ENCODE measurements at places on chromosomes 6 and 20.

GRCh38 chr6:106750142-106750918 lies 121.0 kb downstream of the QRSL1 start:
- DNase-seq: no peak

GRCh38 chr6:15464211-15464725 lies 198.6 kb downstream of the DTNBP1 start:
- DNase-seq: peak; percentile 57

GRCh38 chr6:165624871-165625639 lies 38.0 kb downstream of the PDE10A start:
- no peak for DNase-seq

- DNase-seq: no peak
Measured at GRCh38 chr6:42726026-42726425, 3.6 kb upstream of the PRPH2 start.

DNA sequence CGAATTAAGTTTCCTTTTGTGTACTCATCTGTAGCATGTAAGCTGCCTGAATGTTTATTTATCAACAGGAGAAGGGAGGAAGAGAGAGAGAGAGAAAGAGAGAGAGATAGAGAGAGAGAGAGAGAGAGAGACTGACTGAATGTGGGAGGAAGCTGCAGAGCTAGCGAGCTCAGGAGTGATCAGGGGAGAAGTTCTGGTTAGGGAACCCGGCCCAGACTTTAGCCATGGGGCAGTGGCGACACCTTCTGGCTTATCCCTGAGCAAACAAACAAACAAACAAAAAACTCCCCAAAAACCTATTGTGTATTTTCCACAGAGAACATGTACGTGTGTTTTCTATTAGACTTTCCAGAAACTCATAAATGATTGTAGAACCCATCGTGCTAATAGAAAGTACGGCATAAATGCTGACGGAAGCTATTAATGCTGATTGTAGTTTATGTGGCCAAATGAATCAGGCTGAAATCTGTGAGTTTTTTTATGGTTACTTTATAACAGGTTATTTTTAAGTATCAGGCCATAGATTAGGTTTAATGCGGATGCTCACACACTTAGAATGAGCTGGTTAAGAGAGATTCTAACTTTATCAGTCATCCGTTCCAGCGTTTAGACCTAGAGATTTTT lies 92.8 kb downstream of the CLIC5 start:
- DNase-seq: peak; percentile 51

- peak; percentile 19 for DNase-seq
Measured at GRCh38 chr6:127606131-127606562, 29.2 kb downstream of the C6orf58 start.

GRCh38 chr6:155333414-155333813 lies 19.1 kb upstream of the TFB1M start:
- DNase-seq: no peak

- DNase-seq: no peak
Measured at GRCh38 chr6:136795996-136796395, 3.7 kb upstream of the MAP3K5 start.

DNA sequence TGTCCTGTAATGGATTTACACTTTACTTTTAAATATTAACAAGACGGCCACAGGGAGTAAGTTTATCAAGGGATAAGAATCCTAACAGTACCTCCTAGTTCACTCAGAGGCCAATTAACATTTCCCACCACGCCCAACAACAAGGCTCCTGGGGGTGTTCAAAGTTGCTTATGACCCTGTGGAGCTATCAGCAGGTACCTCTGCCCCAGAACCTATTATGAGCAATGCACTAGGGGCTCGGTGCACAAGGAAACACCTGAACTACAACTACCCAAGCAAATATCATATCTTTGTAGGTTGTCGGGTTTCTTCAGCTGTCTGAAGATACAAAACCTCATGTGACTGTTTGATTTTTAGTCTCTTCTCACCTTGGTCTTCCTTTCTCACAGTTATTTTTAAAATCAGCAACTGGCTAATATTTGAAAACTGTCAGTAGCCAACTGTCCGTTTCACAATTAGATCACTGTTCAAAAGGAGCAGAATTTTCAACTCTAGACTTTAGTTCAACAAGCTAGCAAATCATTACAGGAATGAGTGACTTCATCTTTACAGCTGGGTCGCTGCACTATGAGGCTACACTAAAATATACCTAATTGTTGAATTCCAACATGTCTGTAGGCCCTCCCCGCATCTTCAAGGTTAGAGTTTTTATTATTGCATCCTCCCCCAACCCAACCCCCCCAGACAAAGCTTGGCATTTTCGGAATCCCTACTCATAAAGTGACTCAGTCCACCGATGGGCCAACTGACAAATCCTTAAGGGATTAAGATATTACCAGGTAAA lies 38.1 kb downstream of the B4GALT5 start:
- DNase-seq: no peak

DNA sequence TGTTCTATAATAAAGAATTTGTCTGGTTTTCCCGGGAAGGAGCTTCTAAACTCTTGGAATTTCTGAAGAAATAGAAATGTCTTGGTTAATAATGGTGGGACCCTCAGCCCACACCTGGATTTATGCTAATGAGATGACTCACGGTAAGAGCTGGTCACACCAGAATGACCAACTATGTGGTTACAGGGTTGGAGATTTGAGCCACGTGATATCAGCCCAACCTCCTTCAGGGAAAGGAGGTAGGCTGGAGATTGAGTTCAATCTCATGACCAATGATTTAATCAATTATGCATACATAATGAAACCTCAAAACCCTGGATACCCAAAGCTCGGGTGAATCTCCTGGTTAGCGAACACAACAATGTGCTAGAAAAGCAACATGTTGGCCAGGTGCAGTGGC lies 22.1 kb upstream of the CDKN1A start:
- DNase-seq: no peak

GRCh38 chr6:113756290-113756665 lies 100.9 kb upstream of the MARCKS start:
- DNase-seq: no peak

DNA sequence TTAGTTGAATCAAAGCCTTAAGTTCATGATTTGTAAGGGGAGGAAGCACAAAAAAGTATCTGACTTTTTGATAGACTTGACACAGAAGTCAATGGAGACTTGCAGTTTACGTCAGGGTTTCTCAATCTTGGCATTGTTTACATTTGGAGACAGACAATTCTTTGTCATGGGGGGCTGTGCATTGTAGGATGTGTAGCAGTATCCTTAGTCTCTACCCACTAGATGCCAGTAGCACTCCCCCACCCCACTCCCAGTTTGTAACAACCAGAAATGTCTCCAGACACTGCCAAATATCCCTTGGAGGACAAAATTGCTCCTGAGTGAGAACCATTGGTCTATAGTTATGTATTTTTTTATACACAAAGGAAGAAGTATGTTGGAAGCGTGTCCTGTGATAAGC lies 434.1 kb downstream of the RFPL4B start:
- DNase-seq: no peak

- peak; percentile 87 for DNase-seq
Measured at GRCh38 chr6:27251606-27252251, 4.2 kb downstream of the PRSS16 start.

GRCh38 chr6:32488083-32488482 lies 42.0 kb downstream of the HLA-DRB5 start:
- no peak for DNase-seq

DNA sequence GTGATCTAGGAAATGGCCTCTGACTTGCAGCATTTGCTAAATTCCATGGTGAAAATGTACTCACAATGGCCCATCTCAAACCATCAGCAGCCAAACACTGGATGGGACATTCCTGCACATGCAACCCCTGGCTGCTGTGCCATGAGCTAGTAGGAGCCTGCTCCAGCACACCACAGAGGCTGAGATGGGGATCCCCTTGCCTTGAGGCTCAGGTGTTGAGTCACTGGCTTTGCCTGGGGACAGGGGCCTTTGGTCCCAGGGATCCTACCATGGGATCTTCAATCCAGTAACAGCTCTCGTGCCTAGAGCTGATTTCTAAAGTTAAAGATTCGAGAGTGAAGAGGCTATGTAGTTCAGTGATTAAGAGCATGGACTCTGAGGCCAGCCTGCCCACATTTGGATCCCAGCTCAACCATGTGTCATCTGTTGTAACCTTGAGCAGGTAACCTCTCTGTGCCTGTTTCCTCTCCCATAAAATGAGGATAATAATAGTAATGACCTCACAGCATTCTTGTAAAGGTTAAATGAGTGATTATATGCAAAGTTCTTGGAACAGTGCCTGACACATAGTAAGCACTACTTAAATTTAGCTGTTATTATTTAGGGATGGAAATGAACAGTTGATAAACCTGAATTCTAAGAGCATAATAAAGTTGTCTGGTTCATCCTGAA lies 16.4 kb downstream of the FOXQ1 start:
- DNase-seq: no peak

DNA sequence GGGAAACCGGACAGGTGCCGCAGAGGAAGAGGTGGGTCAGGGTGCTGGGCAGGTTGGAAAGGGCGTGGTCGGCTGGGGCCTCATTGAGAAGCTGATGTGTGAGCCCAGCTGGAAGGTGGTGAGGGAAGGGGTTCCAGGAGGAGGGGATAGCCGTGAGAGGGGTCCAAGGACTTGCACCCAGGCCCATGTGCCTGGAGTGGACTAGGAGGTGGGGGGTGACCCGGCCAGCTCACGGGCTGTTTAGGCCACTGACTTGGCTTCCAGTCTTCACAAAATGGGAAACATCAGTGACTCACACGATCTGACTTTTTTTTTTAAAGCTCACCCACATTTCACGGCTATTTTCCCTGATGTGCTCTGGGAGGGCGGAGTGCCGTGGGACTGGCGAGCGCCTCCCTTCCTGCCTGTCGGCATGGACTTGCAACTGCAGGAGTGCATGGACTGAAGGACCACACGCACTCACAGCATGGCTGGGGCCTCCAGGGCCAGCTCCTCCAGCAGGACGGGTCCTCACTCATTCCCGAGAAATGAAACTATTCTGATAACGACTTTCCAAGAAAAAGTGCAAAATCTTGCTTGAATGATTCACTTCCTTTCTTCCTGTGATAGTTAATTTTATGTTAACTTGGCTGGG lies 13.5 kb upstream of the PDE10A start:
- DNase-seq: no peak

GRCh38 chr6:7624796-7625710 lies 35.1 kb downstream of the SNRNP48 start:
- DNase-seq: no peak

DNA sequence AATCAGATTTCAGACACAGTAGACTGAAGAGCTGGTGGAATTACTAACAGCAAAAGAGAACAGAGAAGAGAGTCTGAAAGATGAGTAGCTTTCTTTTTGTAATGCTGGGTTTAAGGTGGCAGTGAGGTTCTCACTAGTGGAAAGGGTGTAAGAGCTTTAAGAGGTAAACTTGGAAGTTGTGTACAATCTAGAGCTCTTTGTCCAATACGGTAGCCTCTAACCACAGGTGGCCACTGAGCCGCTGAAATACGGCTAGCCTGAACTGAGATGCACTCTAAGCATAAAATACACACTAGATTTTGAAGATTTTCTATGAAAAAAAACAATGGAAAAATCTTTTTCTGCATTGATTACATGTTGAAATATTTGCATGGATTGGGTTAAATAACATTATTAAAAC lies 4.0 kb downstream of the ELOVL2 start:
- DNase-seq: no peak

DNA sequence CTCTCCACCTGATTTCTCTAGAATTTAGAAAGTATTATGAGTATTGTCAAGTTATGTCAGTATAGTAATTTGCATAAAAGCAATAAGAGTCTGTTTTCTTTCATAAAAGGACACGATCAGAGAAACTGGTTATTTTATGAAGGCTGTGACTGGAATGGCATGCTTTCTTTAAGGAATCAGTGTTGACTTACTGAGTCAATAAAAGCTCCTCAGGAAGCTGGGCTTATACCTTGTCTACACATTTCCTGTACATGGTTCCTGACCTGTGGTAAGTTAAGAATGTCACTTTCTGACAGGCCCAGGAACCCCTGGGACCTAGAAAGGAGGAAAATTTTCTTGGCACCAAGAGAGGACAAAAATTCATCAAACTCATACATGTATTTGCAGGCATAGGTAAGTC lies 1224.0 kb upstream of the ADGRB3 start:
- no peak for DNase-seq

DNA sequence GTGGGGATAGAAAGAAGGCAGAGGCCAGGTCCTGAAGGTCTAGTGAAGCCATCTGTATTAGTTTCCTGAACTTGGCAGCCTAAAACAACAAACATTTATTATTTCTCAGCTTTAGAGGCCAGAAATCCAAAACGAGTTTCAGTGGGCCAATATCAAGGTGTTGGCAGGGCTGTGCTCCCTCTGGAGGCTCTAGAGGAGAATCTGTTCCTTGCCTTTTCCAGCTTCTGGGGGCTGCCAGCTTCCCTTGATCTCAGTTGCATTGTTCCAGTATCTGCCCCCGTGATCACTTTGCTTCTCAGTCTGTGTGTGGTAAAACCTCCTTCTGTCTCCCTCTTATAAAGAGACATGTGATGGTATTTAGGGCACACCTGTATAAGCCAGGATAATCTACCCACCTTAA lies 82.4 kb downstream of the MAFB start:
- no peak for DNase-seq

DNA sequence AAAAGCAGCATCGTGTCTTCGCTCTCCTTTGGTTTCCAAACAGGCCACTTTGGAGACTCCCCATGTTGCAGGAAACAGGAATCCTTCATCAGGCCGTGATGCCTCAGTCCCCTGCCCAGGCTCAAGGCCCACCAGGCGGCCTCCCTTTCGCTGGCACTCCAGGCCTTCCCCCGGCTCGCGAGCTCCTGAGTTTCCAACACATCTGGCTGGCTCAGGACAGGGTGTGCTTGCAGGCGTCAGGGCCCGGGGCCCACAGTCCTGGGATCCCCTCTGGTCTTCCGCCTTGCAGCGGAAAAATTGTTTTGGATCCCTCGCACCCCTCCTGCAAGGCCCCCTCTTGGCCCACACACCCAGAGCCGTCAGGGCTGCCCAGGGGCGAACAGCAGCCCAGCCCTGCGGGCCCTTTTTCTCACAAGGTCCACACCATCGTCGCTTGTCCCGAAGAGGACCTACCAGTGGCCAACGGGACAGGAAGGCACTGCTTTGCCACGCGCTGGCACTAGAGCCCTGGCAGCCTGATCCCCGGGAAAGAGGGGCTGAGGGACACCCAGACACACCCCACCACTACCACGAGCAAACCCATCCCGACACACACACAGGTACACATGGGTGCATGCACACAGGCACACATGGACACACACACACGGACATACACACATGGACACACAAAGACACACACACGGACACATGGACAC lies 1930.9 kb upstream of the DEFB115 start:
- DNase-seq: no peak

DNA sequence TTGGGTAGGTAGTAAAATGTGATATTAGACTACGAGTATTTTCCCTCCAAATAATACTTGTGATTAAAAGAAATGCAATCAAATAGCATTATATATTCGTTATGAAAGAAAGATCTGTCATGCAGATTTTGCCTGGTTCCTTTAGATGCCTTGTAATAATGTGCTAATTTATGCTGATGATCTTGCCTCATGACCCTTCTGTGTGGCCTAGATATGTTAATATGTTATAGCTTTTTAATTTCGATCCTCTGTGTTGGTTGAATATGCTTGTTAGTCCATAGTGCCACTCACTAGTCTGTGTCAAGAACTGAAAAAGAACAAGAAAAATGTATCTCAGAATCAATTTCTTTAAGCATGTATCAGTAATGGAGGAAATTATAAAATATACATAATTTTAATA lies 31.9 kb downstream of the CDKAL1 start:
- no peak for DNase-seq

All from CD8-positive, alpha-beta T cell (primary cell).